ENCODE measurements at places on chromosomes 12 and 14.

- no peak for DNase-seq
- H3K36me3 ChIP-seq: peaks cover 26% of the 10 kb centered on the region
Measured at GRCh38 chr14:63413009-63413408, 94.3 kb upstream of the GPHB5 start.

- H3K4me3 ChIP-seq: no peak overlapping the region
- DNase-seq: no peak
- H3K27me3 ChIP-seq: no peaks in the 10 kb centered on the region
- H3K36me3 ChIP-seq: no peaks in the 10 kb centered on the region
Measured at GRCh38 chr12:125129591-125130255, 64.5 kb downstream of the AACS start.

DNA sequence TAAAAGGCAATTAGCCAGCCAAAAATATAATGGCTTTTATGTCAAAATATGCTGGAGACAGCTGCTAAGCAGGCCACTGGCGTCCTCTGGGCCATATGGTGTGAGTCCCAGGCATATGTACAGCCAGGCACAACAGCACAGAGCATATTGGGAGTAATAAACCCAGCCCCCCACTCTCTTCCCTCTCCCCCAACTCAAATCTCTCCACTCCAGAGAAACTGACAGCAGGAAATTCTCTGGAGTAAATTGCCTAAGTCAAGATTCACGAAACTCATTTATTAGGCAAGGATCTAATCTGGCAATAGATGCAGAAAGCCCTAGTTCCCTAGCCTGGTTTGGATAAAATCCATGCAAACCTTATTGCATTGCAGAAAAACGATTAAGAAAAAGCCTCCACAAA lies 147.9 kb upstream of the SEL1L start:
- H3K27ac ChIP-seq: no peak overlapping the region
- DNase-seq: no peak
- H3K4me1 ChIP-seq: no peaks in the 10 kb centered on the region
- no peaks in the 10 kb centered on the region for H3K36me3 ChIP-seq

DNA sequence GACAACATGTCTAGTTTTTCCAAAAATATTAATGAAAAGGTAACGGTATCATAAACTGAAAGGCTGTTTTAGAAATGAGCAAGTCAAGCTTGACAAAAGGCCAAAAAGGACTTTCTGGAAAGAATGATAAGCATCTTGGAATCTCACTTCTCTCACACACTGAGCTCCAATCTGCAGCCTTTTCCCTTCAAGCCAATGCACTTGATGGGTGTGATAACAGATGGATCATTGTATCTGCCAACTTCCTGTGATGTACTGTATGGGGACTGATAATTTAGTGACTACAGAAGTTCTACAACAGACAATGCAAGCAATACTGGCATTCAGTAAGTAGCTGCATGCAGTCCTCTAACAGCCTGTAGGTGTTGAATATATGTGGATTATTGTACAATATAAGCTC lies 147.1 kb downstream of the MED13L start:
- no peak overlapping the region for H3K27ac ChIP-seq
- no peak for DNase-seq
- no peaks in the 10 kb centered on the region for H3K36me3 ChIP-seq
- H3K27me3 ChIP-seq: no peaks in the 10 kb centered on the region
- H3K4me1 ChIP-seq: peaks cover 16% of the 10 kb centered on the region

- peaks cover 2% of the 10 kb centered on the region for H3K36me3 ChIP-seq
- no peaks in the 10 kb centered on the region for H3K27me3 ChIP-seq
- peaks cover 16% of the 10 kb centered on the region for H3K4me1 ChIP-seq
- no peak overlapping the region for H3K27ac ChIP-seq
Measured at GRCh38 chr12:46177025-46177424, 91.8 kb downstream of the SLC38A1 start.

- no peak overlapping the region for H3K27ac ChIP-seq
- H3K27me3 ChIP-seq: no peaks in the 10 kb centered on the region
- H3K36me3 ChIP-seq: no peaks in the 10 kb centered on the region
- no peaks in the 10 kb centered on the region for H3K4me1 ChIP-seq
- no peak for DNase-seq
Measured at GRCh38 chr12:110244829-110245228, 36.2 kb upstream of the ATP2A2 start.

DNA sequence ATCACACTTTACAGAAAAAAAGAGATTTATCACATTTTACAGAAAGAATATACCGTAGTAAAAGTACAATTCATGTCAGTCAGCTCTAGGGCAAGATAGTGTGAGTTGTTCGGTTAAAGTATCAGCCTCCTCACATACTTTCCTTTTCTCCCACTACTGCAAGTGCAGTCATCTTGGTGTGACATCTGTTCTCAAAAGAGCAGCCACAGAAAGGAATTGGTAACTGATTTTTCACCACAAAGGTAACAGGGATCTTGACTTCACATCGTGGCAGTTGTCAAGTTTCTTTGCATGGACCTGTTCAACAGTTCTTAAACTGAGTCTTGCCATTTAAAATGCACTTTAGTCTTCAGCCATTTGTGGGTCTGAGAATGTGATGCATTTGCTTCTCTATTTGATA lies 5.0 kb upstream of the E2F7 start:
- H3K36me3 ChIP-seq: no peaks in the 10 kb centered on the region
- DNase-seq: no peak
- no peaks in the 10 kb centered on the region for H3K27me3 ChIP-seq
- H3K4me1 ChIP-seq: peaks cover 3% of the 10 kb centered on the region
- no peak overlapping the region for H3K4me3 ChIP-seq
- H3K27ac ChIP-seq: no peak overlapping the region

DNA sequence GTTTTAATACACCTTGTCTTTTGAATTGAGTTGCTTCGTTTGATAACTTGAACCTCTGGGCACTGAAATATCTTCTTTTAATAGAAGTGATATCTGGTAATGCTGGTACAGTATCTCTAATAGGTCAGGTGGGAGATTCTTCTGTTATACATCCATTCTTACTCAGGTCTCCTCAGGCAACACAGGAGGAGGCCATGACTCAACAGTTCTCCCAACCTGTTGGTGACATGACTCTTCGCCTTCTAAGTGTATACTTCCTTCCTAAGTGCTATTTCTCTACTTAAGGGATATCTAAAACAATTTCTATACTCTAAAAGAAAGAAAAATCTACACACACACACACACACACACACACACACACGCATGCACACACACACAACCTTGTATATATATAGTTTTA lies 509.1 kb downstream of the PCNX1 start:
- no peak overlapping the region for H3K27ac ChIP-seq
- no peaks in the 10 kb centered on the region for H3K36me3 ChIP-seq
- no peak for DNase-seq
- H3K4me3 ChIP-seq: no peak overlapping the region
- peaks cover 2% of the 10 kb centered on the region for H3K4me1 ChIP-seq
- no peaks in the 10 kb centered on the region for H3K27me3 ChIP-seq

- H3K4me1 ChIP-seq: no peaks in the 10 kb centered on the region
- H3K27ac ChIP-seq: no peak overlapping the region
- no peaks in the 10 kb centered on the region for H3K27me3 ChIP-seq
- H3K36me3 ChIP-seq: no peaks in the 10 kb centered on the region
- H3K4me3 ChIP-seq: no peak overlapping the region
- DNase-seq: no peak
Measured at GRCh38 chr14:90641615-90642243, 174.5 kb downstream of the TTC7B start.

- H3K4me1 ChIP-seq: no peaks in the 10 kb centered on the region
- no peaks in the 10 kb centered on the region for H3K27me3 ChIP-seq
- no peaks in the 10 kb centered on the region for H3K36me3 ChIP-seq
- H3K27ac ChIP-seq: no peak overlapping the region
- no peak for DNase-seq
- no peak overlapping the region for H3K4me3 ChIP-seq
Measured at GRCh38 chr12:106292339-106292738, 10.2 kb upstream of the TCP11L2 start.

DNA sequence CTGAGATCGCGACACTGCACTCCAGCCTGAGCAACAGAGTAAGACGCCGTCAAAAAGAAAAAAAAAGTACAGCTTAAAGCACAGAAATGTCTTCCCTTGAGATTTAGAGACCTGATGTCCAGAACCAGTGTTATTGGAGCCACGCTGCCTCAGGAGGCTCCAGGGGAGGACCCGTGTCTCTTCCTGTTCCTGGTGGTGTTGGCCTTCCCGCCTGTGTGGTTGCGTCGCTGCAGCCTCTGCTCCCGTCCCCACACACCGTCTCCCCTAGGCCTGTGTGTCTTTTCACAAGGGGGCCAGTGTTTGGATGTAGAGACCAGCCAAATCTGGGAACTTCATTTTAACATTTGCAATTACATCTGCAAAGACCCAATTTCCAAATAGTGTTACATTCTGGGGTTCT lies 8.6 kb upstream of the FBRSL1 start:
- H3K36me3 ChIP-seq: no peaks in the 10 kb centered on the region
- H3K4me1 ChIP-seq: peaks cover 28% of the 10 kb centered on the region
- DNase-seq: no peak
- no peaks in the 10 kb centered on the region for H3K27me3 ChIP-seq
- H3K4me3 ChIP-seq: no peak overlapping the region

DNA sequence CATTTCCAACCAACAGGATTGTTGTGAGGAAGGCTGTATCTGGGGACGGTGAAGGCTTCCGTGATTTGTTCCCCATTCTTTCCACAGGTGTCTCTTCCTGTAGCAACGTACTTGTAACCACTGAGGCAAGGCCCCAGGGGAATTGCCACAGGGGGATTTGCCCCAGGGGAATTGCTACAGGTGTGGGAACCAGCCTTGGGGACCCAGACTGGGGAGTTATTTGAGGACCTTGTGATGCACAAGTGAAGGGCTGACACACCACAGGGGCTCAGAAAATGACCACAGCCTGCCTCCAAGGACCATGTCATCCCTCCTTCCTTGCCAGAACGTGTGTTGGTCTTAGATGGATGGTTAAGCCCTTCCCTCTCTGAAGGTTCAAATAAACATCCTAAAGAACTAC lies 131.4 kb upstream of the RGS6 start:
- no peak overlapping the region for H3K27ac ChIP-seq
- DNase-seq: no peak
- no peak overlapping the region for H3K4me3 ChIP-seq
- no peaks in the 10 kb centered on the region for H3K4me1 ChIP-seq
- H3K36me3 ChIP-seq: no peaks in the 10 kb centered on the region
- H3K27me3 ChIP-seq: peaks cover 6% of the 10 kb centered on the region

- DNase-seq: no peak
- no peaks in the 10 kb centered on the region for H3K27me3 ChIP-seq
- H3K4me3 ChIP-seq: peak overlapping the region; percentile 68
- peak overlapping the region; percentile 68 for H3K27ac ChIP-seq
Measured at GRCh38 chr12:31658471-31659086, 909 bp upstream of the ETFBKMT start.

- no peaks in the 10 kb centered on the region for H3K36me3 ChIP-seq
- no peaks in the 10 kb centered on the region for H3K4me1 ChIP-seq
- H3K4me3 ChIP-seq: no peak overlapping the region
Measured at GRCh38 chr12:1864867-1865266, 44.5 kb downstream of the LRTM2 start.

DNA sequence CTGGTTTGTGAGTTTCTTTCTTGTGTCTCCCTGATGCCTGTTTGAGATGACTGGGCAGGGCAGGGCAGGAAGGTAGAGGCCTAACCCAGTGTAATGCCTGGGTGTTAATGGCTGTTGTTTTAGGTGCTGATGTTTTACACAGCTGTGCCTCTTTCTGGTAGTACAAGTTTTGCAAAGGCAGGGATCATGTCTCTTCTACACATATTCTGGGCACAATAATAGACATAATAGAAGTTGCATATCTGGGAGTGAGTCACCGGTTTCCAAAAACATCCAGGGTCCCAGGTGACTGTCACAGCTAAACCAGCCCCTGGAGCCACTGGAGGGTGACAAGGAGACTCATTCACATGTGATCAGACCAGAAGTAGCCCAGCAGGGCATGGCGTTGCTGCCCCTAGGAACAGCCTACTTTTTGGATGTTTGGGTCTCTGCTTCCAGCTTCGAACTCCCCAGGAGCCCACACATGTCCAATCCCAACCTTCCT lies 18.1 kb downstream of the TPCN1 start:
- H3K36me3 ChIP-seq: peaks cover 21% of the 10 kb centered on the region
- H3K27me3 ChIP-seq: no peaks in the 10 kb centered on the region
- no peak for DNase-seq
- no peak overlapping the region for H3K4me3 ChIP-seq
- H3K27ac ChIP-seq: no peak overlapping the region

GRCh38 chr14:74682169-74682952 lies 30.5 kb downstream of the AREL1 start:
- no peaks in the 10 kb centered on the region for H3K27me3 ChIP-seq
- peaks cover 45% of the 10 kb centered on the region for H3K36me3 ChIP-seq
- H3K4me1 ChIP-seq: peaks cover 6% of the 10 kb centered on the region

GRCh38 chr12:72865921-72866320 lies 593.8 kb downstream of the TRHDE start:
- H3K4me1 ChIP-seq: no peaks in the 10 kb centered on the region
- no peaks in the 10 kb centered on the region for H3K36me3 ChIP-seq
- no peak for DNase-seq
- no peaks in the 10 kb centered on the region for H3K27me3 ChIP-seq
- H3K27ac ChIP-seq: no peak overlapping the region

DNA sequence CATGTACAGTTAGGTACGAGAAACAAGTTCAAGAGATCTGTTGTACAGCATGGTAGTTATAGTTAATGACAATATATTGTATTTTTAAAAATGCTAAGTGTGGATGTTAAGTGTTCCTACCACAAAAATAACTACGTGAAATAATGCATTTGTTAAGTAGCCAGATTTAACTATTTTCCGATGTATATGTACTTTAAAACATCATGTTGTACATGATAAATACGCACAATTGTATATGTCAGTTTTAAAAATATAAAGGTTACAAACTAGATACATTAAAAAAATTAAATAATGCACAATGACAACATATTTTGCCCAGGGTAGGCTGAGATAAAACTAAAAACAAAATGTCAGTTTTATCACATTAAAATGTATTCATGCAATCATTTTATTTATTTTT lies 285.1 kb upstream of the DCN start:
- no peak overlapping the region for H3K27ac ChIP-seq
- H3K4me3 ChIP-seq: no peak overlapping the region
- H3K27me3 ChIP-seq: no peaks in the 10 kb centered on the region
- no peak for DNase-seq

DNA sequence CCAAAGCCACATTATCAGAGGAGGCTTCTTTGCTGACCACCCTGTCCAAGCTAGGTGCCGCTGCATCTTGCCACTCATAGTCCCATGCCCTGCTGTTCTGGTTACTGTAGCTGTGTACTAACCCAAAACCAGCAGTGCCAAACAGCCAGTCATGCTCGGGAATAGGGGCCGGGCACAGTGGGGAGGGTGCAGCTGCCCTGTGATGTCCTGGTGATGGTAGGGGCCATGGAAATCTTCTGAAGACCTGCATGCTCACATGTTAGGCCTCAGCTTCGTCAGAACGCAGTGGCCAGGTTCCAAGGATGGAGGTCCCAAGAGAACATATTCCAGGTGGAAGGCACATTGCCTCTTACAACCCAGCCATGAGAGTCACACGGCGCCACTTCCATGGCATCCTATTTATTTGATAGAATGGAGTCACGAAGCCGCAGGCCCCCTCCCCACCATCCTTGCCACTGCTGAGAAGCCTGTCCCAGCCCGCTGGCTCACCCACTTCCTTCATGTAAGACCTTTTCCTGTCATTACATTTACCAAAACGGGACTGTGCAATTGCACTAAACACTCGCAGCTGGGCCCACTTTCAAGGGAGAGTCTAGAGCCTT lies 48.5 kb downstream of the FAM222A start:
- H3K27me3 ChIP-seq: no peaks in the 10 kb centered on the region
- no peaks in the 10 kb centered on the region for H3K4me1 ChIP-seq
- no peak for DNase-seq
- no peak overlapping the region for H3K27ac ChIP-seq

GRCh38 chr14:99735189-99736135 lies 51.4 kb downstream of the CYP46A1 start:
- peaks cover 51% of the 10 kb centered on the region for H3K27me3 ChIP-seq
- peaks cover 4% of the 10 kb centered on the region for H3K4me1 ChIP-seq
- H3K4me3 ChIP-seq: no peak overlapping the region
- H3K27ac ChIP-seq: no peak overlapping the region
- no peak for DNase-seq
